ENCODE measurements at places on chromosomes 3 and 15.
A peak's percentile ranks its signal among the peaks of the same experiment; 100 is the strongest.

DNA sequence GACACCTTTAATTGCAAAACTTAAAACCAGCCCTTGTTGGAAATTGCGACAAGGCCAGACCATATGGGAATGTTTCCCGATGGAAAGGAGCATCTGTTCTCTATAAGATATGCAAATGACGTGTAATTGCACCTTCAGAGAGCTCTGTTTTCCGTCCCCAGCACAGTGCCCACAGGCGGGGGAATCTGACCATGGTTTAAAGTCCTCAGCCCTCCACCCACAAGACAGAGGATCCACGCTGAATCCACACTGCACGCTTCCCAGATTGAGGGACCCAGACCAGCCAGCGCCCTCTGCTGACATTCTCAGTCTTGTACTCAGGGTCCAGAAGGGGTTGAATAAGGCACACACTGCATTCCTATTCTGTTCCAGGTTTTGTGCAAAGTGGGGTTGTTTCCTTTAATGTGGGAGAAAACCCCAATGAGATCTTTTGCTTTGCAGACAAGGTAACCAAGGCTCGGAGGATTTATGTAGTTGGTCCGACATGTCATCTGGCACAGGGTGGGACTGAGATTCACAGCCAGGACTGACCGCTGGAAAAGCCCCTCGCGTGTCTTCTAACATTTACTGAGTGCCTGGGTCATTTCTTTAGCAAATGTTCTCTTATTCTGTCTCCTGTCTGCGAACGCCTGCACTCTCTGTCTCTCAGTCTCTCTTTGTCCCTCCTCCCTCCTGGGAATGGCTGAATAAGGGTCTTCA lies 36.8 kb upstream of the KLHL25 start:
- peak; percentile 42 for DNase-seq

- no peak for DNase-seq
Observed at GRCh38 chr3:67995206-67995605, 340.8 kb upstream of the SUCLG2 start.

GRCh38 chr3:20125897-20126296 lies 60.1 kb downstream of the SGO1 start:
- no peak for DNase-seq

GRCh38 chr3:95615592-95616310 lies 1198.6 kb upstream of the EPHA6 start:
- no peak for DNase-seq

- no peak for DNase-seq
Observed at GRCh38 chr3:77506384-77506783, 466.5 kb downstream of the ROBO2 start.

DNA sequence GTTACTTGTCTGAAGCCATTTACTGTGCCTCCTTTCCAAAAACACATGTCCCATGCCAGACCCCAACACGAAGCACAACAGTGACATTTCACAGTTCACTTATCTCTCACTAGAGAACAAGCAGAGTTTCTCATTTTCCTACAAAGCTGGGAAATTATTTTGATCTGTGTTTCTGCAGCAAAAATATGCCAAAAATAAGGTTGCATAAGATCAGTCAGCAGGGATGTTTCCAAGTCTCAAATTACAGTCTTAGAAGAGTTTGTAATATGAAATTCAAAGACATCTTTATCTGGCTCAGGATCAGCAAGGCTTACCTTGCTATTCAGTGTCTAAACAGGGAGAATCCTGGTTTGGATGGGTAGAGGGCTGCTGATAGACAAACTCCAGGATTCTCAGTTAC lies 75.5 kb downstream of the GJD2 start:
- no peak for DNase-seq

GRCh38 chr3:197368330-197368729 lies 69.9 kb upstream of the DLG1 start:
- no peak for DNase-seq

DNA sequence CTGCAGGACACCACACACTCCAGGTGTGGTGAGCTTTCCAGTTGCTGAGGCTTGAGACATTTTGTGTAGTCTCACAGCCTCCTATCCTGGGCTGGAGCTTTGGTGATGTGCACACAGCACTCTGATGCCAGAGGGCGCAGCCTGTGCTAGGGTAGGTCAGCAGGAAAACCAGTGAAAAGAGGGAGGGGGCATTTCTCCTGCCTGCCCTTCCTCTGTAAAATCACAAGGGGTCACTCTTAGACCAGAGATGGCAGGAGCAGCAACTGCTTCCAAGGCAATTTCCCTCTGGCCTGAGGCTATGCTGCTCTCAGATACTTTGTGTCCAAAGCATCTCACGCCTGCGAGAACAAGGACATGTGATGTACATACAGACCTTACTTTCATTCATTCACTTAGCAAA lies 16.5 kb upstream of the MUSTN1 start:
- DNase-seq = no peak

DNA sequence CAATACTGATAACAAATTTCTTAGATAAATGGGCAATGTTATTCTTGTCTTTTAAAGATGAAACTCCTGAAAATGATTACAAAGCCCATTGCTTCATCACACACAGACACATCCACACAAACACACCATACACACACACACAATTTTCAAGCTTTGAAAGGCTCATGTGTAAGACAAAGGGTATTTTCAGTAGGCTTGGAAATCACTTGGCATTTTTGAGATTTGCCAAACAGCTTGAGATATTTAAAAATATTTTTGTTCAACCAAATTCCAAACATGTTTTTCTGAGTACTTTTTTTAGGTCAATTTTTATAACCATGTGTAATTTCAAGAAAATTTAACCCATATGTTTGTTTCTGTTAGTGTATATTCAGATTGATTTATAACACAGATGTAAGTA lies 283.7 kb downstream of the ROBO2 start:
- DNase-seq = no peak

DNA sequence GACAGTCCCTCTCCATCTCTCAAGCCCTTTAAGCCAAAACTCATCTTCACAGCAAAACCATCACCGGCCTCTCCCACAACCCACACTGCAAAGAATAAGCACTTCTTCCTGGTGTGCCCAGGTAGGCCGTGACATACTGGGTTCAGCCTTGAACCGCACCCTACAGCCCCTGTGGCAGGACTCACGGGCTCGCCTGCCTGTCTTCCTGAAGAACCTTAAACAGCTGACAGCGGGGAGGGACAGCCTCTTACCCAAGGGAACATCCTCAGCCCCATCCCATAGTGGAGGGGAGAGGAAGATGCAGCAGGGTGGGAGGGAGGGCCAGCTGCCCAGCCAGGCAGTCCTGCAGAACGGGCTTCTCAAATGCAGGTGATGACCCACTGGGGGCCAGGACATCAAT lies 40.2 kb downstream of the TBC1D2B start:
- DNase-seq = no peak

DNA sequence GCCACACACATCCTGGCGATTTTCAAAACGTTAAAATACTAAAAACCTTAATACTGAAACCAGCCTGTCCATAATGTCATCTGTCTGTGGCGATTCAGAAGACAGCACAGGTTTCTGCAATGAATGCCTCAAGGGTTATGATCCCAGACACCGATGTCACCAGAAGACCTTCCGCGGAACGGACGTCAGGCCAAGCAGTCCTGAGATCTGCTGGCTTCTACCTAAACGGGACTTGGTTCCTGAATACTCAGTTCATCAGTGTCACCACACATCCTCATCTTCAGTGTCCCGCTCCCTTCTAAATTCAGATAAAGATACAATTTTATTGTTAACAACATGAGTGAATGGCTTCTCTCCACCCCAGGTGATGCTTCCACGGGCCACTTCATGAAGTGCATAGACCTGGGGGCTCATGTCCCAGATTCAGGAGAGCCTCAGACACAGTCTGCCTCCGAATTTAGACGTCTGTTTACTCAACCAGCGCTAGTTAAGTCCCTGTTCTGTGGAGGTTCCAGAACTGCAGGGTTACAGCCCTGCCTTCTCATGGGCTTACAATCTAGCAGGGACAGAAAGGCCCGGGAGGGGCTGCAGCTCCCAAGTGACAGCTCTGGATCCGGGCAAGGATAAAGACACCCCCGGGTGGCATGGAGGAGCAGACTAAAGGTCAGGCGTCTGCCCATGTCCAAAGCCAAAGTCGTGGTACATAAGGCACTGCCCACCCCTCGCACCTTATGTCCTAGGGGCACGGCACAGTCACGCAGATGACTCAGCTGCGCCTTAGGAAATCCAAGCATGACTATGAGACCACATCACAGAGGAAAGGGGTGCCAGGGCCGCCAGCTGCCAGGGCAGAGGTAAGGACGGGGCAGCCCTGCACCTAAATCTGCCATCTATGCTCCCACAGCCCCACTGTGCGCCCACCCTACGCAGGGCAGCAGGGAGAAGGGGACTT lies 75.9 kb downstream of the VGLL4 start:
- DNase-seq = peak; percentile 79

GRCh38 chr3:184368116-184368515 lies 6.6 kb downstream of the POLR2H start:
- DNase-seq = no peak

DNA sequence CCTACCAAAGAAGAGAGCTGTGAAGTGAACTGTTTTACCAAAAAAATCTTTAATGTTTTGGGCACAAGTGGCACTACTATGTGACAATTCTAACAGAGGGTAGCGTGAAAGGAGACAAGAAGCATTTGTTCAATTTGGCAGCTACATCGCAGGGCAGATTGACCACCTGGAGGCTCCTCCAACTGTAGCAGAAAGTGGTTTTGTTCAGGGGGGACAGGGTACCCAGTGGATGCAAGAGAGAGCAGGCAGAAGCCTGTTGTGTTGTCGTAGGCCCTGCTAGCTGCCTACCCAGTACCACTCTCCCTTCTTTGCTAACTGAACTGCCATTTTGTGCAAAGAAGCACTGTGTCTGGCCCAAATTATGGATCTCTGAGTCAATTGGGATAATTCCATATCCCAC lies 54.8 kb upstream of the SYN2 start:
- no peak for DNase-seq

- DNase-seq = no peak
Observed at GRCh38 chr15:54987881-54988280, 208.9 kb downstream of the RSL24D1 start.

DNA sequence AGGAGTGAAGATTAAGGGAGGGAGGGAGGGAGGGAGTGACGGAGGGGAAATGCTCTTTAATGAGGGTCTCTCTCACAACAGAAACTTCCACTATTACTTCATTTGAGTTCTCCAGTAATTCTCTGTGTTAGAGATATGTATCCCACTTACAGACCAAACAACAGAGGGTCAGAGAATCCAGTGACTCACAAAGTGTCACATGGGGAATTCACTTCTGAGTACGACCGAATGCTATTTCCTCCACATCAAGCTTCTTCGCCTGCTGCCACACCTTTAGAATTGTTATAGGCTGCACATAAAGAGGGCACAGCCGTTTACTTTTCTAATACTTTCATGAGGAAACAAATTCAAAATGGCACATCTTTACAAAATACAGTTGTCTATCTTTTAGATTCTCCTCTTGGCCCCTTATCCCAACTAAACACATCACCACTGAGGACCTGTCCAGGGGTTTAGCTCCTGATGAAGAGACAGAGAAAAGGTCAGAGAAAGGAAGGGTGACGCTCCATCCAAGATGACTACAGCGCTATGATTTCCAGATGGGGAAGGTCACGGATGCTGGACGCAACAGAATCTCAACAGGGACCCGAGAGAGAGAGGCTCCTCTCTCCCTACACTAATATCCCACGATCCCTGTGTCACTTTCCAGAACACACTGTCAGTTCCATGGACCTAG lies 119.0 kb downstream of the XXYLT1 start:
- peak; percentile 88 for DNase-seq

GRCh38 chr15:96222981-96223380 lies 107.5 kb upstream of the NR2F2 start:
- DNase-seq = no peak

- no peak for DNase-seq
Observed at GRCh38 chr15:66144978-66145725, 108.4 kb downstream of the MEGF11 start.

GRCh38 chr15:36039996-36040572 lies 494.1 kb upstream of the DPH6 start:
- DNase-seq = no peak

GRCh38 chr3:38361496-38361895 lies 14.9 kb downstream of the XYLB start:
- no peak for DNase-seq

DNA sequence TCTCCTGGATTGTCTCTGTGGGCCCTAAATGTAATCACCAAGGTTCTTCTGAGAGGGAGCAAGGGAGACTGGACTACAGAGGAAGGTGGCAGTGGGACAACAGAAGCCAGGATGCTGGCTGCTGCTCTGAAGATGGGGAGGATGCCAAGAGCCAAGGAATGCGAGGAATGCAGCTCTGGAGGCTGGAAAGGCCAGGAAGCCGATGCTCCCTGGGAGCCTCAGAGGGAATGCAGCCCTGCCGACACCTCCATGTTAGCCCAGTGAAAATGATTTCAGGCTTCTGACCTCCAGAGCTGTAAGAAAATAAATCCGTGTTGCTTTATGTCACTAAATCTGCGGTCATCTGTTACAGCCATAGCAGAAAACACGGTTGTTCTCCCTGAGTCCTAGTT lies 44.1 kb downstream of the UMPS start:
- peak; percentile 40 for DNase-seq

- DNase-seq = no peak
Observed at GRCh38 chr3:147416931-147417330, 7.8 kb downstream of the ZIC1 start.

DNA sequence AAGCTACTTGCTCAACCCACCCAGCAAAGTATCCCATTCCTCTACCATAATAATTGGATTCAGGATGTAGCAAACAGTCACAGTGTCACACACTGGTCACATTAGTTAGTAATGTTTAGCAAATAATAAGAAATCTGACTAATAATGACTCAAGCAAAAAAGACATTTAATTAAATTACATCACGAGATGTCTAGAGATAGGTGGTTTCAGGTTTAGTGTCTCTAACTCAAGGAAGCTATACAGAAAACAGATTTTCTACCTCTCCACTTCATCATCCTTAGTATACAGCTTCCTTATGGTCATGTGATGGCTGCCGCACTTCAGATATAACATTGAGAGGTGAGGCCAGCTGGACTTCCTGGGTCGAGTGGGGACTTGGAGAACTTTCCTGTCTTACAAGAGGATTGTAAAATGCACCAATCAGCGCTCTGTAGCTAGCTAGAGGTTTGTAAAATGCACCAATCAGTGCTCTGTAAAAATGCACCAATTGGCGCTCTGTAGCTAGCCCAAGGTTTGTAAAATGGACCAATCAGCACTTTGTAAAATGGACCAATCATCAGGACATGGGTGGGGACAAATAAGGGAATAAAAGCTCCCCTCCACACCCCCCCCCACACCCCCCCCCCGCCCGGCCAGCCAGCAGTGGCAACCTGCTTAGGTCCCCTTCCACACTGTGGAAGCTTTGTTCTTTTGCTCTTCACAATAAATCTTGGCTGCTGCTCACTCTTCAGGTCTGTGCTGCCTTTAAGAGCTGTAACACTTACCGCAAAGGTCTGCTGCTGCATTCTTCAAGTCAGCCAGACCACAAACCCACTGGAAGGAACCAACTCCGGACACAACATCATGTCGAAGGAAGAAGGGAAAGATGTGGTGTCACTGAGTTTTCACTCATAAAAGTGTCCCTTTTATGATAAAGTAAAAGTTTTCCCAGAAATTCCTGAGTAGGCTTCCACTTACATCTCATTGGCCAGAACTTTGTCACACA lies 24.9 kb upstream of the ARPIN start:
- no peak for DNase-seq

DNA sequence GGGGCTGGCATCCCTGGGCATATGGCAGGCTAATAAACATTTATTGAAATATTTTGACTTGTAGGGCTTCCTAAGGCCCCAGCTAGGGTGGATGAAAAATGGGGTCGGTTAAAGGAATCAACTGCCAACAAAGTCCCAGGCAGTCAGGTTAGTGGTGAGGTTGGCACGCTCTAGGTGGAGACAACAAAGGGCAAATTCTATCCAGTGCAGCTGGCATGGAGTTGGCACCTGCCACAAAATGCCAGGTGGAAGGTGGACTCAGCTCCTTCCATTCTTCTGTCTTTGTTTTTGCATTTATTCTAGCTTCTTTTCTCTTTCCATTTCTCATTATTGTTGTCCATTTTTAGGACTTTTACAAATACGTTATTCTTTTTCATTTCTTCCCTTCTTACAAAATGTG lies 31.0 kb downstream of the LCMT2 start:
- no peak for DNase-seq
